ENCODE measurements at places on chromosomes 4 and X.

DNA sequence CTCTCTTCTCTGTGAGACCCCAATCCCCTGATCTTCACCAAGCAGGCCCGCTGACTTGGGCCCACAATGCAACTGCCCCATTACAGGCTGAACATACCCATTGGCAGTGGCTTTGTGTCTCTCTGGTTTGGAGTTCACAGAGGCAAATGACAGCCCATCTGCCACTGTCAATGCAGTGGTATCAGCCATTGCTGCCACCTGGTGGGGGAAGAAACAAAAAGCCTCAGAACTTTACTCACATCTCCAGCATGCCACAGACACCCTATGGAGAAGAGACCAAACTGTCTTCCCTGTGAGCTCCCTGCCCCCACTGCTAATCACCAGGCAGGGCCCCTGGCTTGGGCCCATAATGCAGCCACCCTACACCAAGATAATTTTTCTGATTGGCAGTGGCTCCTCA is 729.3 kb upstream of the ACTRT1 start:
- no peak for DNase-seq

- no peak for DNase-seq
These were observed 11.2 kb upstream of the SPARCL1 start for GRCh38 chr4:87540146-87541058.

DNA sequence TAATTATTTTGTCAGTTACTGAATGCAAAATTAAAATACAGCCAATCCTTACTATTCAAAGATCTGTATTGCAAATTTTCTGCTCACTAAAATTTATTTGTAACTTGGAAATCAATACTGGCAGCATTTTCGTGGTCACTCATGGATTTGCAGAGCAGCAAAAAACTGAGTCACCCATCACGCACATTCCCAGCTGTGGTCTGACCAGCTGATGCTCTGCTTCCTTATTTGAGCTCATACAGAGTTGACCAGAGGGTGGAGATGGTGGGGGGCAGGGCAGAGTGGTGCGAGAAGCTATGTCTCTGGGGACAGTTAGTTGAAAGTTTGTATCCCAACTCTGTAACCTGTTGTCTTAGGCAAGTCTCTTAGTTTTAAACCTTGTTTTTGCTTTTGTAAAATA is 214.8 kb downstream of the SPCS3 start:
- no peak for DNase-seq

DNA sequence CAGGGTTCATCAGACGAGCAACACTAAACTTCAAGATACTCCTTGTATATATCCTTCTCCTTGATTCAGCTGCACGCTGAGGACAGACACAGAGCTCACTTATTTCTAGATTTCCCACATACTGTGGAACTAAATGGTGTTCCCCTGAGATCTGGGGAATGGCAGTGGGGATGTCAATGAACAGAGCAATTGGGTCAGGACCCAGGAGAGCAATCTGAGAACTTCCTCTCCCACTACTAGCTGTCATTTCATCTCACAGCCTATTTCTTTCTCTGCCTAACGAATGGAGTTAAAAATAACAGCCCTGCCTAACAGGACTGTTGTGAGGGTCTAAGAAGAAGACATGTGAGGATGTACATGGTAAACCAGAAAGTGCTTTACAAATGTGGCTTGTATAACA is 10.7 kb downstream of the NAAA start:
- no peak for DNase-seq

DNA sequence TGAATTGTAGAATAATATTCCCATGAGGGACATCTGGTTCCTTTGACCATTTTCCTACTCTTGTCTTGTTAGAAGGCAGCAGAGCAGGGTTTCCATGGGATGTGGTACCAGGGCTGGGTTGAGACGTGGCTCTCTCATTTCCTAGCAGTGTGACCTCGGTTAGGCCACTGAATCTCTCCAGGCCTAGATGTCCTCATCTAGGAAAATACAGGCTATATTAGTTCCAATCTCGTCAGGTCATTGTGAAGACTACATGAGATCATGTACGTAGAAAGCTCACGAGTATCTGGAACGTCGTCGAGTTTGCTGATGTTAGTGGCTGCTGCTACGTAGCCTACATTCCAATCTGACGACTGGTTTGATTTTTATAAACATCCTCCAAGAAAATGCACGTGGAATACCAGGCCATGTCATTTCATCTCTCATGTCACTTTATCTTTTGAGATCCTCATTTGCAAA is 278.2 kb upstream of the GATB start:
- no peak for DNase-seq

DNA sequence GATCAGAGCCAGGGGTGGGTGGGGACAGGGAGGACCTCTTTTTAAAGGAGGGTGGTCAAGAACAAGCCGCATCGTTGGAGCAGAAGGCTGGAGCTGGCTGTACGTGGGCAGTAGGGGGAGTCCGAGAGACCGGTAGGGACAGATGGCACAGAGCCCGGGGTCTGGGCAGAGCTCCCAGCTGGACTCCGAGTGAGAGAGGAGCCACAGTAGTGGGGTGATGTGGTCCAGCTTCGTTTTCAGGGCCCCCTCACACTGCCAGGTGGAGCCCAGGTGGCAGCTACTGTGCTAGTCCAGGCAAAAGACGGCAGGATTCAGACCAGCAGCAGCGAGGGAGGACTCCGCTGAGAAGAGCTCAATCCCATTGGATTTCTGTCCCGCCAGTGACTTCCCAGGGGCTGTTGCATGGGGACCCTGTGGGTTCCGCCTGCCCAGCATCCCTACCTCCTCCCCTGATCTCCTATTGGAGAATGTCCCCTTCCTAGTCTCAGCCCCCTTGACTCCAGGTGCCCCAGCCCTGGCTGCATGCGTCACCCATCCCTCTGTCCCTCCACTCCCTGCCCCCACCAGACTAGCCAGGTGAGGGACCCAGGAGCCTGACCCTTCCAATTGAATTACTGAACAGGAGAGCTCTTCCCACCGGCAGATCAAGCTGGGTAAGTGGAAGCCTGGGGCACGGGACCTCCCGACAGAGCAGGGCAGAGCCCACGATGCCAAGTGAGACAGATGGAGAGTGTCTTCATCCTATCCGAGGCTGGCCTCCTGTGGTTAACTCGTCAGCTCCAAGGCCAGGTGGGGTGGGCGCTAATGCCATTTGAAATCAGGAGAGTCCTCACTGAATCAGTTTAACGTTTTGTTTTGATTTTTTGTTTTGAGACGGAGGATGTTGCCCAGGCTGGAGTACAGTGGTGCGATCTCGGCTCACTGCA is 2.9 kb downstream of the ARHGAP4 start:
- no peak for DNase-seq

- DNase-seq = no peak
These were observed 23.8 kb upstream of the TBC1D1 start for GRCh38 chr4:37867102-37867501.

Data from activated T-cell treated with anti-CD3 and anti-CD28 coated beads, Interleukin-2, amount 50 U/mL, for 1 hour (primary cell).